ENCODE measurements at places on chromosomes 7 and 10. TPM values are rescaled to one million over a fixed set of nuclear protein-coding genes. Genes with fewer than 3 reads are reported as not detected.

DNA sequence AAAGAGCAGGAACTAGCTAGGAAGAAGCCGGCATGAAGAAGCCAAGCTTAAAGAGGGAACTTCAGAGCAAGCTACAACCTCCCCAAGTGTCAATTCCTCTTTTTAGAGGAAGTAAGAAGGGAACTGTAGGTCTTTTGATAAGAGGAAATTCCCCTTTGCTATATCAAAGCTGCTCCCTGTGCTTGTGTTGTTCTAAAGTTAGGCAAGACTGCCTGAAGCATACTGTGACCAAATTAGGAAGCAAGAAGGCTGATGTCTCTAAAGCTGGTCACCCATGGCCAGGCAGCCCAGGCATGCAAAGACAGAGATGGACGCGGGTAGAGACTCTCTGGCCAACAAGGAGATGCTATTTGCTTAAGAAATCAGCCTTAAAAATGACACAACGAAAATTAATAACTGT lies 87.9 kb downstream of the RNF216 start:
- DNase-seq, result no peak

DNA sequence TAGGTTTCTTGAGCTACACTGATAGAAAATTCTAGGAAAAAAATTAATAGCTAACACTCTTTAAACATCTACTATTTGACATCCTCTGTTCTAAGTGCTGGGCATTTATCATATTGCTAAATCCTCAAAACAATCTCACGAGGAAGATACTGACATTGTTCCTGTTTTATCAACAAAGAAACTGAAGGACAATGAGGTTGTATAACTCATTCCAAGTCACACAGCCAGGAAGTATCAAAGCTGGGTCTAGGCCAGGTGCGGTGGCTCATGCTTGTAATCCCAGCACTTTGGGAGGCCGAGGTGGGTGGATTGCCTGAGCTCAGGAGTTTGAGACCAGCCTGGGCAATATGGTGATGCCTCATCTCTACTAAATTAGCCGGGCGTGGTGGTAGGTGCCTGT lies 51.6 kb upstream of the IL6 start:
- no peak for DNase-seq

DNA sequence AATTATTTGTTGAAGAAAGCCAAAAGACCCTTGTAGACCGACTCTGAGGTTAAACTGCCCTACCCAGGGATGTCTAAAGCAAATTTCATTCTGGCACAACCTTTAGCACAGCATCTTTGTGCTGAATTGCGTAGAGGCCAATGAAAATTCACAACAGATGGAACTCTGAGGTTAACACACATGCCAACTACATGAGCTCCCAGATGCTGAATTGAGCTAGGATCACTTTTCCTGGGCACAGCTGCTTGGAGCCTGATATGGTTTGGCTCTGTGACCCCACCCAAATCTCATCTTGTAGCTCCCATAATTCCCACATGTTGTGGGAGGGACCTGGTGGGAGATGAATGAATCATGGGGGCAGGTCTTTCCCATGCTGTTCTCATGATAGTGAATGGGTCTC lies 158.0 kb upstream of the PTN start:
- DNase-seq, result no peak

- no peak for DNase-seq
Measured at GRCh38 chr10:50275650-50276235, 24.4 kb upstream of the ASAH2 start.

The SYCE1 gene
- polyA plus RNA-seq, result 0.26 TPM

The SPDYE16 gene
- polyA plus RNA-seq, result 1.3 TPM

The ZNF736 gene
- polyA plus RNA-seq, result 16.2 TPM

The UNCX gene
- 6.4 TPM for polyA plus RNA-seq

Measured in right renal cortex interstitium (tissue), 3 donors.